Activated CD4-positive, alpha-beta T cell treated with anti-CD3 and anti-CD28 coated beads, Interleukin-2, amount 50 U/mL, for 24 hours (primary cell): ENCODE measurements at places on chromosomes 11 and 22.

GRCh38 chr22:21077884-21078508 lies 32.2 kb downstream of the LRRC74B start:
- DNase-seq = no peak

DNA sequence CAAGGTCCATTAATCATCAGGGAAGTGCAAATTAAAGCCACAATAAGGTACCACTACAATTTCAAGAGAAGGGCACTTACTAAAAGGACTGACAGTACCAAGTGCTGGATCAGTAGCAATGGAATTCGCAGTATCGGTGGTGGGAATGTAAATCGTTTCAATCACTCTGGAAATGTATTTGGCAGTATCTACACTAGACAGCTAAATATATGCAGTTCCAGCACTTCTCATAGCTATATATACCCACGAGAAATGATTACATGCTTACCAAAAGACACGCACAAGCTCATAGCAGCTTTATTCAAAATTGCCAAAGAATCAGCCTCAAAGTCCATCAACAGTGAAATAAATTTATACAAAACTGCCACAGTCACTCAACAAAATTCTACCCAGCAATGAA lies 4.4 kb upstream of the ZNF280B start:
- no peak for DNase-seq

- no peak for DNase-seq
These were observed at the start of gene BDNF for GRCh38 chr11:27700351-27701301. Gene BDNF, minus strand, starts transcription at chr11:27700455. Its CDS starts 41,891 bp downstream, at chr11:27658564.

DNA sequence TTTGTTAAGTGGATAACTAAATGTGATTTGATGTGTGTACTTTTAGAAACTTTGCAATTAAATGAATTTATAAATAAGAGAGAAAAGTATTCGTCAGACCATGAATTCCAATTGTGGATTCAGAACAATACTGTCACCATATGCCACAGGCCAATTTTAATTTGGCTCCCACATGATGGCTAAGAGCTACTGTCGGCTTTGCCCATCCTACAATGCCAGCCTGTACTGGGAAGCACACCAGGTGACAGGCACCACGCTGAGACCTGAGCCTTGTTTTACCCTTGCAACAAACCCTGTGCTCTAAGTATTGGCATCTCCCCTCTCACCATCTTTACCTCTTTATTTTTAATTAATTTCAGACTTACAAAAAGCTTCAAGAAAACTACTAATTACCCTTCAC lies 14.0 kb downstream of the RAB30 start:
- DNase-seq = no peak

DNA sequence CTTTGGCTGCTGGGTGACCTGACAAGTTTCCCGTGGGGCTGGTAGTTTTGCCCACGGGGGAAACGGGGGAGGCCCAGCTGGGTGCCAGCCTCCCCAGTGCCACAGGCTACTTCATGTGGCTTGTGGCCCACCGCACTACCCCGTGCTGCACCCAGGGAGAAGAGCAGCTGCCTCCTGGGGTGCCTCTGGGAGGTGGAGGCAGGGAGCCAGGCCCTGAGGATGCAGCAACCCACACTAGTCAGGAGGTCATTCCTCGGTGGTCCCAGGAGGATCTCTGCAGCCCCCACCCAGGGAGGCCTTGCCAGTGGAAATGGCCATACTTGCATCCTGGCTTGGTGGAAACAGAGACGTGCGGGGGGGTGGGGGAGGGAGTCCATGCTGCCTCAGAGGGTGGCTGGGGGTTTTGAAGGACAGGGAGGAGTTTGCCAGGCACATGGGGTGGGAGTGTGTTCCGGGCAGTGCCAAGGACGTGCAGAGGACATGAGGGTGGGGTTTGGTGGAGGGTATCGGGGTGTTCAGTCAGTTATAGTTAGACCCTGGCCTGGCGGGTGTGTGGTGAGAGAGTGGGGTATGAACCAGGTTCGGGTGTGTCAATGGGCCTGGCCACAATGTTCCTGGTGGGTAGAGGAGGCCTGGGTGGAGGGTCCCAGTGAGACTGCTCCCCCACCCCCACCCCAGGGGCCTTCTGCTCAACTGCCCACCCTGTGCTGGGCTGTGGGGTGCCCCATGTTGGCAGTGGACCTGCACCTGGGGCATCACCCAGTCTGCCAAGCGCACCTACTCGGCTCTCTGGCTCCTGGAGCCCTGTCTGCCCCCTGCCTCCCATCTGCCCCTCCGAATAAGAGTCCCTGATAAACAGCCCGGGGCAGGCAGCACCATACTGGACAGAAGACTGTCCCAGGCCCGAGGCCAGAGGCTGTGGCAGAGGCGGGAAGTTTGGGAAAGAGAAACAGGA lies 3.8 kb downstream of the PIM3 start:
- no peak for DNase-seq

DNA sequence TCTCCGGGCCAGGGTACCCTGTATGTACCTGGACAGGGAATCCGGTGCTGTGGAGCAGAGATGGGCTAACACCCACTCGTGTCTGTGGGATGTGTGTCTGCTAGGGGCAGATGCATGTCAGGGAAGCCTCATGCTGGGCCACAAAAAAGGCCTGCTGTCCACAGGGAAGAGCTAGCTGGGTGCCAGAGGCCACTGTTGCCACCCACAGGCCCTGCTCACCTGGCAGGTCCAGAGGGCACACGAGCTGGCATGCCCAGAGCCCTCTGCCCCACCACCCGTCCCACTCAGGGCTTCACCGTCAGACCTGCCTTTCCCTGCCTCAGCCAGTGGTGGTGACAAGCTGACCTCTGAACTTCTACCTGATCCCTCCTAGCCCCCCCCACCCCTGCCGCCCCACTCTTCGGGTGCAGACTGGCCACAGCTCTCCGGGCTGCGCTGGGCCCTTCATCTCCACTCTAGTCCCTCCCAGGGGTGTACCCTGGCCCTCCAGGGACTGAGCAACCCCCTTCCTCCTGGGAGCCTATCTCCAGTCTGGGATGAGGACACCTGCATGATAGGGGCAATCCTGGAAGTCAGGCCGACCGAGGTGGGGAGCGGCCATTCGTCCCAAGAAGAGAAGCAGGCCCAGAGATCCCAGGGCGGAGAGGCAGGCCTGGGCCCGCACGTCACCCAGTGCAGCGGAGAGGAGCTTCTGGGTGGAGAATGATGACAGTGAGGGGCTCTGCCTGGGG lies 1.4 kb downstream of the SLC25A22 start:
- no peak for DNase-seq

DNA sequence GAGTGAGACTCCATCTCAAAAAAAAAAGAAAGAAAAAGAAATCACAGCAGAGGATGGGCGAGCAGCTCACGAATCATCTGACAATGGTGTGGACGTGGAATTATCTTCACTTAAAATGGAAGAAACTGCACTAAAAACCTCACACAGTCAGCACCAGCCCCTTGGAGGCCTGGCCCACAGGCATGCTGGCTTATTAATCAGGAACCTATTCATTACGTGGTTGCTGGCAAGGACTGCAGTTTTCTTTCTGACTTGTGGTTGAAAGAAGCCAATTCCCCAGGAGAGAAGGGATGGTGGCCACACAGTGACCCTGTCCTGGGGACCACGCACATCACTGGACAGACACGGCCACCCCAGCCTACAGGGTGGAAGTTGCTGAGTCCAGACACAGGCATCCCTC lies 401.1 kb downstream of the CTTN start:
- DNase-seq = no peak

DNA sequence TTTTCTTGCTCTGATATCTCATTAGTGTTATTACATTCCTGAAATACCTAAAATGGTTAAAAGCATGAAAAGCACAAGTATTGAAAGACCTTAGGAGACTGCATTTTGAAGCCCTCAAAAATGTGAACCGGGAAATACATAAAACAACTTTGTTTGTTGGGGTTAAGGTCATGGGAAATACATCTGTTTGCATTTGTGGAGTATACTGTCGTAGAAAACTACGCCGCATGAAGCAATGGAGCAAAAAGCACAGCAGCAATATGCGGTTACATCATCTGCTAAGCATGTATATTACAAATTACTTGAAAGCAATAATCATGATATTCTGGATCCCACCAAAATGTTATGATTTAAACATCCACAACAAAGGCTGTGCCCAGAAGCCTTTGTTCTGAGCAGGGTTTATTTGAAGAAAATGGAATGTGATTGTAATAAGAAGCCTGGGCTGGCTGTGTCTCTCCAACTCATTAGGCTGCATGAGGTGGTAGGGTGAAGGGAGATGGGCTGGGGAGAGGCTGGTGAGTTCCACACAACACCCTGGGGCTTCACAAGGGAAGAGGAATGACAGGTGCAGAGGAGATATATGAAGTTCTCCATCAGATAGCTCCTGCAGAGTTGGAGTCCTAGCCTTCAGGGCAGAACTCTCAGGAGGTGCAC lies 64.7 kb upstream of the LIN7C start:
- DNase-seq = no peak

DNA sequence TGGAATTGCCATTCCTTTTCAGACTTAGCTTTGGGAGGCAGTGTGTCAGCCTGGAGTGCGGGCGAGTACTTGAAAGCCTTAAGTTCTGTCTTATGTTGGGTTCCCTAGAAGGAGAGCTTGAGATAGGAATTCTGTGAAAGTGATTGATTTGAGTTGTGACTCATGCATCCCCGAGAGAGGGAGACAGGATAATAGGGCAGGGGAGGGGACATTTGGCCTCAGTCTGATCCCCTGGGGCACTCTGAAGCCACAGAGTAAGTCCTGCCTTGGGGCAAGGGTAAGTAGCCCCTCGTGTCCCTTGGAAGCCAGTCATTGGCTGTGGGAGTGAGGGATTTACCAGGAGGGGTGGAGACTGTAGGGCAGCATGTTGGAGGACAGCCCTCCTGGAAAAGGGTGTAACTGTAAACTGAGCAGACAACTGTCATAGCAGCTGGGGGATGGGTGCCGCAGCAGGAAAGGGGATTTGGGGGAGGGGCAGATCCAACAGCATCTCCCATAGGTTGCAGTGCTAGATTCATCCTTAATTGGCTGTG lies 44.0 kb downstream of the KIAA1671 start:
- no peak for DNase-seq

- no peak for DNase-seq
These were observed 756.2 kb upstream of the TENM4 start for GRCh38 chr11:80196932-80197554.

DNA sequence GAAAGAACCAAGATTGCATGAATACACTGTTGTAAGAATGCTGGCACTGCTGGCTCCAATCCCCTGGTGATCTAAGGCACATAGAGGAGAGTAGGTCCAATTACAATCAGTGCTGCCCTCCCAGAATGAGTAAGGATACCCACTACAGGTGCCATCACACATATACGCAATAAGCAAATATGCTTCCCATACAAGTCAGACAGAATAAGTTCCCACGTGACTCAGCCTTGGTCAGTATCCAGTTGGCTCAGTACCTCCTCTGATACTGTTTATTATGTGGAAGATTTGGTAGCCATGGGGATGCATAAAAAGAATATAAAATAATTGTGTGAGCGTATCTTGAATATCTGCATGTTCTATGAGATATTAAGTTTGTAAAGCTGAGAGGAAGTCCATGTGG lies 8.9 kb upstream of the OR2D3 start:
- no peak for DNase-seq
